ENCODE measurements at places on chromosomes 12 and 14.
A peak's percentile ranks its signal among the peaks of the same experiment; 100 is the strongest.

GRCh38 chr14:103311171-103311997 lies 22.7 kb upstream of the EIF5 start:
- peak; percentile 46 for DNase-seq

- DNase-seq = no peak
These were observed 106.8 kb downstream of the BBS10 start for GRCh38 chr12:76241371-76241770.

DNA sequence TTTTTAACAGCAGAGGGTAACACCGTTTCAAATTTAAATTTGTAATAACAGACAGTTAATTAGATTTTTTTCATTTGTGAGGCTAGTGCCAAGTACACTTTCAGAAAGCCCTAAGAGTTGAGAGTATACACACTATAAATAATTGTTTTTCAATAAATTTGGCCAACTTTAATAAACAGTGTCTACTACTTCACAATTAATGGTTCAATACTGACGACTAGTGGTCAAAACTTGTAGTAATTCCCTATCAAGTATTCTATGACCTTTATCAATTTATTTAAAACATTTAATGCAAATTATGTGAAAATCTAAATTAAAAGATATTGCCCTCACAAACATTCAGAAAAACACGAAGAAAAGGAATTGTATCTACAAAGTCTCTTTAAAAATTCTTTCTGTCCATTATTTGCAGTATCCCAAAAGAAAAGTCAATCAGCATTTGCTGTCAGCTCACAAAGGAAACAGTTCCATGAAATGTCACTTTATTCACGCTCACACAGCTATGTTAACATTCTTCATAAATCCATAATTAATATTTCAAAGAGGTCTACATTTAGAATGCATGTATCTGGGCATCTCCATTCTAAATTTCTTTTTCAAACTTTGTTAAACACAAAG lies 91.2 kb downstream of the CEP128 start:
- no peak for DNase-seq

DNA sequence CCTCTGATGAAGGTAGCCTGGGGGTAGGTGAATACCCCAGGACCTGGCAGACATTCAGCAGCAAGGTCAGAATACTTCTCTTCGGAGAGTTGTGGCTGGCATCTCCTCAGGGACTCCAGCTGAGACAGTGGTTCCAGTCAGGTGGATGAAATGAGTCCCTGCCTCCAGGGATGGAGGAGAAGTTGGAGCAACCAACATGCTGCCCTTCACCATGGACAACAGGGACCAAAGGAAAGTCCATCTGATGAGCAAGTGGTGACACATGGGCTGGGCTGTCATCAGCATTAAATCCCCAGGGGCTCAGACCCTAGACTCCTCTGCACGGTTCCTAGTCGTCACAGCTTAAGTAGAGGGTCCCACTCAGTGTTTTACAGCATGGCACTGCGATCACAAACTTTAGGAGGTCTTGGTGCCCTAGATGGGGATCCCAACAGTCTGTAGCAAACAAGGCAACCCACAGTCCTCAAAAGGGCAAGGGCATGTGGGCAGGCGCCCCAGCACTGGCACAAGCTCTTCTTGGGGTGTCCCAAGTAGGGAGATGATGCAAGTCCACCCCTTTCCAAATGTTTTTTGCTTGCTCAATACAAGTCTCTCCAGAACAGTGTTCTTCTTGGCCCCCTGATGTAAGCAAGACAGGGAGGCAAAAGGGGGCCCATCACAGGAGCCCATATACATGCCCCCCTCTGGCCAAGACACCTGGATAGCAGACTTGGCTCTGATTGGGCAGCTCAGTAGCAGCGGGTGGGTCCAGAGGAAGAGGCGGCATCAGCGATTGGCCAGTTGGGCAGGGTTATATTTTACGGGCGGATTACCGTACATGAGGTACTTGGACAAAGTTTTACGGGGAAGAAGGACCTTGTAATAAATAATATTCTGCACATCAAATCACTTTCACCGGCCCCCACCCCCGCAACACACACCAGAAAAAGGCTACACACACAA lies 10.8 kb upstream of the CDH24 start:
- DNase-seq = peak; percentile 8

Measured in frontal cortex (tissue), 4 donors.